ENCODE measurements at places on chromosomes 2 and 18.

DNA sequence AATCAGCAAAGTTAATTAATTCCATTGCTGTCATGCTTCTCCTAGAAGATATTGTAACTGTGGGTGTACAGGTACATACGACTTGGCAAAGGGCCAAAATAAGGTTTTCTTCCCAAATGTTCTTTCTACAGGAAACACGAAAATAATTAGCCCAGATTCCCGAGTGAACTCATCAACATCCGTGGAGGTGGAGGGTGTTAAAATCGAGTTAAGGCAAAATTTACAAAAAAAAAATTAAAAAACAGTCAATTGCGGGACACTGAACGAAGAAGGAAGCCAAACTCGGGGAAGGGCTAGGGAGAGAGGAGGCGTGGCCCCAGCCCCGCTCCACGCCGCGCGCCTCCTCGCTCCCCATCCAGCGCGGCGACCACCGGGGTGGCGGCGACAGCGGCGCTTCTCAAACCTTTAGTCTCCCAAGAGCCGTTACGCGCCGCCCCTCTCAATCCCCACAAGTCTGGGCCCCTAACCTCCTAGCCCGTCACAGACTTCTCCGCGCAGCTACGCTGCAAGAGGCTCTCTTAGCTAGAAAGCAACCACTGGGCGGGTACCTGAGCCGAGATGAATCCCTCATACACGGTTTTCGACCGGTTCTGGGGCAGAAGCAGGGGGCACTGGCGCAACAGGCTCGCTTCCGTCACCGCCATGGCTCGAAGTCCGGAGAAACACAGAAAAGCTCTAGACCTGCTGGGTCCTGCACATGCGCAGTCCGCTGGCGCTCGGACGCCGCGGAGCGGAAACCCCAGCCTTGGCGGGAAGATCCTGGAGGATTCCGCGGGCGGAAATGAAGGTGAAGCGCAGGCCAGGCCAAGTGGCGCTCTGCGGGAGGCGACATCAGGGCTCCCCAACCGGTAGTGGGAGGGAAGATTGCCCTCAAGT lies at the start of gene FANCL:
Gene FANCL (minus strand): TSS at position 656 of the 876 bp plus-strand sequence. CDS start 12 bp downstream, at position 644.
- DNase-seq = peak; percentile 55

DNA sequence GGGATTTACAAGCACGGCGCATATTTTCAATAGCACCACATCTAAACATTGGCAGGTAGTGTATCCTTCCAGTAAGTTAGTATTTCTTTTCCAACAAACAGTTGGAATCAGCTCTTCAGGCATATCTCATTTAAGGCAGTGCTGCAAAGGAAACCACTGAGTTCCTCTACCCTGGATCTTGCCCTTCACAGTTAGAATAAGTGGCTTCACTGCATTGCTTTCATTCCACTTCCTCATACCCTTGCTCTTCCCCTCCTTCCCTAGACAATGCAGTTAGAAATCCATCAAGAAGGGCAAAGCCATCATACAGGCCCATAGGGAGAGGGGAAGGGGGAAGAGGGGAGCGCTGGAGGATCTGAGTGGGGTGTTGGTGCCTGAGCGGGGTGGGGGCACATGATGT lies 173.7 kb downstream of the FBXO15 start:
- no peak for DNase-seq

- DNase-seq = no peak
Observed at GRCh38 chr2:152499896-152500735, 165.1 kb downstream of the FMNL2 start.

GRCh38 chr2:172052000-172052983 lies 33.0 kb upstream of the DLX1 start:
- no peak for DNase-seq

GRCh38 chr2:160909781-160910242 lies 250.4 kb upstream of the TANK start:
- no peak for DNase-seq

DNA sequence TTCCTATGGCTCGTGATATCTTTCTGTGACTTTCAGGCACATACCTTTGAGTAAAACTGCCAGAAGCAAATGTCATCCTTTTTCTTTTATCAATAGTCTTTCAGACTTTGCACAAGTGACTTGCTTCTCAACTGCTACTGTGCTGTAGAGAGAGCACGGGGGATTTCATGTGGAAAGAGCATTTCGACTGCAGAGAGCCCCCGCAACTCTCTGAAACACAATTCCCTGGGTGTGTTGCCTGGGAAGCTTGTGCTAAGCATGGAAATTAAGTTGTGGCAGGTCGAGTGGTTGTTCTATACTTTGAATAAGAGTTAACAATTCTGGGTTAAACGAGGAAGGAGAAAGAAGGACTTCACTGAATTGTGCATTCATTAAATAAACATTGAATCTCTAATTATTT lies 659.1 kb downstream of the TDRD15 start:
- no peak for DNase-seq

GRCh38 chr2:72423756-72424155 lies 276.1 kb upstream of the CYP26B1 start:
- no peak for DNase-seq

GRCh38 chr2:240440704-240441320 lies 5.3 kb downstream of the GPC1 start:
- DNase-seq = no peak

DNA sequence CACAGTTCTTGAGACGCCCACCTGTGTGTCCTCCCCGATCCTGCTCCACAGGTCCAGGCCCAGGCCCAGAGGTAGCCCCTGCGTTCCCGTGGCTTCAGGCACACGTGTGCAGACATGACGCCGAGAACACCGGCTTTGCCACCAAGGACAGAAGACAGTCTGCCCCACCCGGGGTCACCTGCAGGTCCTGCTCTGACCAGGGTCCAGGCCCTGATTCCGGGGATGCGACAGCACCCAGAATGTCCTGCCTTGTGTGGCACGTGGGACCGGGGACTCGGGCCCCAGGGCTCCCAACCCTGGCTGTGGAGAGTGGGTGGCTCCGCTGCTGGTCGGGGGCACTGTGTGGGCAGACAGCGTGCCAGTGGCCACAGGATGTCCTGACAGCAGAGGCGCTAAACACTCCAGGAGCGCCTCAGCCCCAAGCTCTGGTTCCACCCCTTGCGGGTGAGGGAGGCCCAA lies 36.9 kb downstream of the ADI1 start:
- DNase-seq = no peak

GRCh38 chr2:105895990-105896764 lies 151.5 kb downstream of the NCK2 start:
- no peak for DNase-seq

GRCh38 chr2:75500633-75501032 lies 60.1 kb downstream of the EVA1A start:
- DNase-seq = no peak

DNA sequence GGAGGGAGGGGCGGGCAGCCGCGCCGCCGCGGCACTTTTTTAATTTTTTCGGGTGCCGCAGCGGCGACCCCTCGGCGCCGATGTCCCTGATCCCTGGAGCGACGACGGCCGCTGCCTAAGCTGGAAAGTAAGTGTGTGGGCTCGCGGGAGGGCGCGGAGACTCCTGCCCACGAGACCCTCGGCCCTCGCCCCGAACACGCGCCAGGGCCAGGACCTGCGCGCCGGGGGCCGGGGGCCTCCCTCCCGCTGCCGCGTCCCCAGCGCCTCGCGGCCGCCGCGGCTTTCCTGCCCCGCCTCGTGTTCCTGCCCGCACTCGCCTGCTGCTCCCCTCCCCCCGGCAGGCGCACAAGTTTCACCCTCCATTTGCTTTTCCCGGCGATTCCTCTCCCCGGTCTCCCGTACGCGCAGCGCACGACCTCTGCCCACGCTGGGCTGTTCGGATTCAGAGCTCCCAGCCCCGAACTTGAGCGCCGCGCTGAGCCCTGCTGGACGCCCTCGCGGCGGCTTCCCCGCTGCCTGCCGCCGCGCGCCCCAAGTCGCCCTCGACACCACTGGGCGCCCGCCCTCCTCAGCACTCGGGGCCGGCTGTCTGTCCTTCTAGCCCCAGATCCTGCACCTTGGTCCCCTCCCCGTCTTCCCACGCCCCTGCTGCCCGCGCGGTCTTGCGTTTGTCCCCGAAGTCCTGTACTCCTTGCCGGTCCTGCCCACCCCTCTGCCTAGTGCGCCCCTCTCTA lies 507 bp downstream of the PKP4 start:
- DNase-seq = peak; percentile 30

- DNase-seq = no peak
Observed at GRCh38 chr2:174931724-174932123, 73.5 kb downstream of the CHN1 start.

DNA sequence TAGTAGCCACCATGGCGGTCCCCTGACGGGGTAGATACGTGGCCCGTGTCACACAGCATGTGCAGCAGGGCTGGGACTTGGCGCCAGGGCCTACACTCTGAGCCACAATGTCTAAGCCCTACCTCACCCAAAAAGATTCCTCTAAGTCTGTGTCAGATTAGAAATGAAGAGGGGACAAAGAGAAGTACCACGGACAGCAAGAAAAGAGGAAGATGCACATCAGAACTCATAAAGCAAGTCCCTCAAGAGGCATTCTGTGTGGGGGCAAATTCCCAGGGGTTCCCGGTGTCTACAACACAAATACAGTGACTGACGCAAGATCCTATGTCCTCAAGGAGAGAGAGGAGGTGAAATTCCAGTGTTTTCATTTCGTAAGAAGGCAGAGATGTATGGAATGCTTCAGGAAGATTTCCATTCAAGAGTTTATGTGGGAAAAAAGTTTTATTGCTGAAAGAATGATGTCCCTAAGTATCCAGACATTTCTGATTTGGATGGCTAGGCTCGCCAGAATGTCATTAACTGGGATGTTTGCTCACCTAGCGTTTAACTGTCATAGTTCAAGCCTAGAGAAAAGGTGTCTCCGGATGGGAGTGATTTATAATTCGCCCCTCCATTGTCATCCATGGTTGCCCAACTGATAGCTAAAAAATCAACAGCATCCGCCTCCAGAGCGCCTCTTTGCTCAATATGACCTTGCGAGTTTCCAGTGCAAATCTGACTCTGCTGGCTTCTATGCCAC lies 75.6 kb upstream of the CHMP1B start:
- DNase-seq = no peak

DNA sequence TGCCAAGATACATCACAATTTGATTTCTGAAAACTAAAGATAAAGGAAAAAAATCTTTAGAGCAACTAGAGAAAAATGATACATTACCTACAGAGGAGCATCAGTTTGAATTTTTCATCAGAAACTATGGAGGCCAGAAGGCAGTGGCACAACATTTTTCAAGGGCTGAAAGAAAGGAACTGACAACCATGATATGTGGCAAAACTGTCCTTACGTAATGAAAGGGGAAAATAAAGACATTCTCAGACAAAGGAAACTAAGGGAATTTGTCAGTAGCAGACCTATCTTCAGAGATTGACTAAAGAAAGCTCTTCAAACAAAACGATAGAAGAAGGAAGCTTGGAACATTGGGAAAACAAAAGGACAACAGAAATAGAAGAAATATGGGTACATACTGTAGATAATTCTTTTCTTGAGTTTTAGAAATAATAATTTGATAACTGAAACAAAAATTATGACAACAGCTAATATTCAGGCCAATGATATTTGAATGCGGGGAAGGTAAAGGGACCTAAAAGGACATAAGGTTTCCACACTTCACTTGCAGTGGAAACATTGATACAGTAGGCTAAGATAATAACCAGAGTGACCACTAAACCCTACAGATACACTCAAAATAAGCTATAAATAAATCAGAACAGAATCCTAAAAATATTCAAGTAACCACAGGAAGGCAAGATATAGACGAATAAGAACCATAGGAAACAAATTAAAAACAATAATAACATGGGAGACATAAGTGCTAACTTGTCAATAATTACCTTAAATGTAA lies 70.0 kb upstream of the NPAS2 start:
- no peak for DNase-seq

GRCh38 chr2:216503159-216503629 lies 4.5 kb downstream of the RPL37A start:
- no peak for DNase-seq

- DNase-seq = no peak
Observed at GRCh38 chr2:178526256-178526655, 46.0 kb downstream of the PLEKHA3 start.

GRCh38 chr2:199850718-199851500 lies at the start of gene FTCDNL1:
Gene FTCDNL1, minus strand, starts transcription at chr2:199851192. Its CDS starts 2,230 bp downstream, at chr2:199848962.
- DNase-seq = peak; percentile 44

GRCh38 chr18:805008-805754 lies 6.9 kb downstream of the YES1 start:
- DNase-seq = no peak

DNA sequence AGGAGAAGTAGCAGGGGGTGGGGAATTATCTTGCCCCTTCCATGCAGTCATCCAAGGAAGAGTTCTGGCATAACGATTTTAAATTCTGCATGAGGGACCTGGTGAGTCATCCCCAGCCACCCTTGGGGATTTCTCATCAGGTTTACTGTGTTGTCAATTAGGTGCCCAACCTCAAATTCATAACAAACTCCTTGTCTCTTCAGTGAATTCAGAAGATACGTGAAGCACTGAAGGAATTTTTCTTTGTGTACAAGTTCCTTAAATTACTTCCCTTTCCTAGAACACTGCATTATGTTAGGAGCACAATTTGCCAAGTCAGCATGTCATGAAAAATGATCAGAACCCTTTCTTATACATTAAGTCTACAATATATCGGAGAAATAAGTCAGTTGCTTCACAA lies 70.8 kb upstream of the NOSTRIN start:
- no peak for DNase-seq

GRCh38 chr2:205245001-205245400 lies 437.3 kb upstream of the NRP2 start:
- no peak for DNase-seq

- DNase-seq = no peak
Observed at GRCh38 chr2:225932811-225933413, 533.4 kb downstream of the NYAP2 start.

GRCh38 chr2:149661844-149662243 lies 74.3 kb upstream of the MMADHC start:
- DNase-seq = no peak

GRCh38 chr2:59184276-59185020 lies 943.3 kb upstream of the FANCL start:
- DNase-seq = no peak

GRCh38 chr2:714005-714741 lies 37.0 kb upstream of the TMEM18 start:
- no peak for DNase-seq

- no peak for DNase-seq
Observed at GRCh38 chr18:50659091-50660003, 99.5 kb downstream of the MAPK4 start.

DNA sequence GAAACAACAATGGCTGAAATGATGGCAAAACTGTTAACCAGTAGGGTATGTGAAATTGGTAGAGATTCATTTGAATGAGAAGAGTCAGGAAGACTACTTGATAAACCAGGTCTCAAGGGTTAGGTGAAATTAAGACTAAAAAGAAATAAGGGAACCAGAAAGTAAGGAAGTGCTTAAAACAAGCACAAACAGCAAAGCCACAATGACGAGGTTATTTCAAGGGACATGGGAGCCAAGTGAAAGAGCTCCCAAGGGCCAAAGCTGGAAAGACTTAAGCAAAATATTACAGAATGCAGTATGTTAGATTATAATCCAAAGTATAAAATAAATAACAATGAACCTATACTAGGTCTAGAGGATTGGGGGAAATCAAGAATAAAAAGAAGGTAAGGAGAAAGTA lies 19.3 kb upstream of the CD302 start:
- no peak for DNase-seq

- no peak for DNase-seq
Observed at GRCh38 chr2:206783718-206784117, 18.3 kb downstream of the FASTKD2 start.
